ENCODE measurements at places on chromosomes 11 and 22.
A peak's percentile ranks its signal among the peaks of the same experiment; 100 is the strongest.

DNA sequence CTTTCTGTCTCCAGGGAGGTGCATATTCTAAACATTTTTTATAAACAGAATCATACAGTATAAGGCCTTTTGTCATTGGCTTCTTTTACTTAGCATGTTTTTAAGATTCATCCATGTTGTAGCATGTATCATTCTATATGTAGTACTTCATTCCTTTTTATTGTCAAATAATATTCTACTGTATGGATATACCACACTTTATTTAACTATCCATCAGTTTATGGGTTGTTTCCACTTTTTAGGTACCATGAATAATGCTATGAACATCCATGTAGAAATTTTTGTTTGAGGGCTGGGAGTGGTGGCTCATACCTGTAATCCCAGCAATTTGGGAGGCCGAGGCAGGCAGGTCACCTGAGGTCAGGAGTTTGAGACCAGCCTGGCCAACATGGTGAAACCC is 73.1 kb downstream of the PHF21A start:
- DNase-seq: no peak

DNA sequence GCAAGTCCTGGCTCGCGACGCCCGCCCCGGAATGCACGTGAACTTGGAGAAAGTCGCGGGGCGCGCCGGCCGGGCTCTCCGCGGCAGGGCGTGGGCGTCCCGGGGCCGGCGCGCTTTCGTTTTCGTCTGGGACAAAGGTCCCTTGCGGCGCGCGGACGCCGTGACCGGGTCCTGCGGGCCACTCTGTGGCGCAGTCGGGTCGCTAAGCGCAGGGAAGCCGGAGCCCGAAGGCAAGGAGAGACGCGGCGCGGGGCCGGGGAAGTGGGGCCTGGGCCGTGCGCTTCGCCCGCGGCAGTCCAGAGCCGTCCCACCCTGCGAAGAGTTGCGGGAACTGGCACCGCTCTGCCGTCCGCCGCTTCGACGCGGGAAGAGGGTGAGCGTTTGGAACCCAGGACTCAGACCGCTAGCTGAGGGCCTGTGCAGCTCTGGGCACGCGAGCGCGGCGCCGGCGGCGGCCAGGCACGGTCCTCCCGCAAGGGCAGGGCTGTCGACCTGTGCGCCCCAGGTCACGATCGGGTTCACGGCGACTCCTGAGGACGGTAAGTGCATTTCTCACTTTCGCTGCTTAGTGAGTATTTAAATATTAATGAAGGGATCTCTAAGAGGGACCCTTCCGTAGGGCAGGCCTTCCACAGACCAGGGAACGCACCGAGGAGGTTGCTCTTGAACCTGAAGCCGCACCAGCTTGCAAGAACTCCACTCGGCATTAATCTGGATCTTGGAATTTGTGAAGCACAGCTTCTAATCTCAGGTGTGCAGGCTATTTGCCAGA is 78.0 kb upstream of the PPARA start:
- DNase-seq: peak; percentile 36

- no peak for DNase-seq
These were observed 116.5 kb downstream of the SPON1 start for GRCh38 chr11:14079011-14079410.

DNA sequence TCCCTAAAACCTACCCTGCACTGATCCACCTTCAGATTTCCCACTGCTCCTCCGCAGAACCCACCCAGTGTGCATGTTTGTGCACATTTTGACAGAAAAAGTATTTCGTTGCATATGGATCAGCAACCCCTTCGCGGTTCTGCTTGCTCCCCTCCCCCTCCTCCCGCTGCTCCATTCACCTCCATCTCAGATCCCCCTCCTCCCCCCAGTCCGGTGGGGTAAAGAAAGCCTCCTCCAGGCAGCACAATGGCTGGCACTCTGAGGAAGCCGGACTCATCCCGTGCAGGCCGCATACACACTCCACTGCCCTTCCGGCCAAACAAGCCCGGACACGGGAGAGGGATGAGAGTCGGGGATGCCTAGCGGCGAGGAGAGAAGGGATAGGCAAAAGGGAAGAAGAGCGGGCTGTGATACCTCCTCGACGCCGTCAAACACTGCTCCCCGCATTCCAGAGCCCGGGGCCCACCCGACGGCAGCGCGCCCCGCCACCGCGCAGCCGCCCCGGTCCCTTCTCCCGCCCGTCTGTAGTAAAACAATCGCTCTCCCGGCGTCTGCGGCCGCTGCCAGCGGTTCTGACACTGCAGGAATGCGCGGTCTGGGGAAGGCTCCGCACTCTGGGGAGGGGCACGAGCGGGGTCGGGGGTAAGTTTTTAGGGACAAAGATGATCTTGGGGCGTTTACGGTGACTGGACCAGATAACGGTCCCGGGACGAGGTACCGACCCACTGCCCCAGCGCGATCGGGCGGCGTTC is 915 bp downstream of the FEZ1 start:
- peak; percentile 53 for DNase-seq

- DNase-seq: no peak
These were observed 42.4 kb downstream of the OSBP start for GRCh38 chr11:59573216-59573615.
